Left ventricle myocardium inferior (tissue), 1 donor: ENCODE measurements at places on chromosomes 12 and 14.
A peak's percentile ranks its signal among the peaks of the same experiment; 100 is the strongest.

DNA sequence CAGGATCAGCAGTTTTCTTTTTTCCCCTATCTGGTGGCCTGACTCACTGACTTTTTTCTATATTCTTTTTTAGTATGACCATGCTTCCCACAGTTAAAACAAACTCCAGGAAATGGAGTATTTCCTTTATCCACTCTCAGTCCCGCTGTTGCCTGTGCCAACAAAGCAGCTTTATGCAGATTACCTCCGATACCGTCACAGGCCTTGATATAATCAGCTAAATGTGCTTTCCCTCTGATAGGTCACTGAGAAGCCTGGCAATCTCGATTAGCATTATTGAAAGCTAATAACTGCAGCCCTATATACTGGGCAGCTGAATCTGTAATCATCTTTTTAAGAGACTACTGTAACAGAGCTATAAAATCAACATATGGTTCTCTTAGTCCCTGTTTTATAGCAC is 243.6 kb downstream of the KIF21A start:
- no peak for DNase-seq

DNA sequence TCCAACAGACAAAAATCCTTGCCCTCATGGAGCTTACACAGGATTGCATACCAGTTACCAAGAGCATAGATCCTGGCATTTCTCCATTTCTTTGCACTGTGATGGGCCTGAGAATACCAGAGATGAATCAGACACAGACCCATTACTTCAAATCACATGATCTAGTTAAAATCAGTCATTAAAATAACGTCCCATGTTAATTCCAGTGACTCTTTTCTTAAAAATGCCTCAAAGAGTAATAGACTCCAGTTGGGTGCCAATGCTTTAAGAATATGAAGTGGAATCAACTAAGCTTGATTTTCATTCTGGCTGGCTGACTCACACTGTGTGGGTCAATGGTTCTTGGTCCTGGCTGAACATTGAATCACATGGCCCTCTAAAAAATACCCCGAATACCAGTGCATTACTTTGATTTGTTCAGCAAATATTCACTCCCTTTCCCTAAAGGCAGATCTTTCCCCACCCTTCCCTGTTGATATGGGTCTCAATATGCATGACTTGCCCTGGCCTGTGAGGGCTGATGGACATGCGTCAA is 11.0 kb downstream of the ASB2 start:
- no peak for DNase-seq

DNA sequence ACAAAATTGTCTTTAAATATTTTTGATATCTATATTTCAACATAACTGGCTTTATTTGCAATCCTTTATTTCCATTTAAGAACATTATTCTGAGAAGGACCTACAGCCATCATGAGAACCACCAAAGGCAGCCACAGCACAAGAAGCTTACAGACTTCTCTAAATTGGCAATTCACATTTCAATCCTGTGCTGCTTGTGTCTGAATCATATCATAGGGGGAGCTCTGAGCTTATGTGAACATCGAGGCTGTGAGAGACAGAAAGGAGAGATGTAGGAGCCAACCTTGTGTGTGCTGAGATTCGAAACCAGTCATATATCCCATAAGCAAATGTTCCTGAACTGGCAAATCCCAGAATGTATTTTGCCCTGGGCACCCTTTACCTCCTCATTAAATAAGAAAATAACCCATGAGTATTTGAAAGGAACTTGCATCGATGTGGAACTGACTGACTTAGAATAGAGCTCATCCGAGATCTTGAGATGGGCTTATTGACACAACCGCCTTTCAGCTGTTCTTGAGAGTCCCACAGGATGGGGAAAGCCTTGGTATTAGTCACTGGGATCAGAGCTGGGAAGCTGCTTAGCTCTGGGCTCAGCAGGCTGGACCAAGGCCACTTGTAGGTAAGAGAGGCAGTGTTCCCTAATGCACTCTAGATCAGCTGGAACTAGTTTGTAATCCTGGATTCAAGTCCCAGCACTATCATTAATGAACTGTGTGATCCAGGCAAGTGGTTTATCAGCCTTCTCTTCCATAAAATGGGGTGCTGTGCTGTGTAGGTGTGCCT is 329.8 kb downstream of the CACNA1C start:
- no peak for DNase-seq

GRCh38 chr12:121005346-121005815 is 10.9 kb downstream of the C12orf43 start:
- no peak for DNase-seq

DNA sequence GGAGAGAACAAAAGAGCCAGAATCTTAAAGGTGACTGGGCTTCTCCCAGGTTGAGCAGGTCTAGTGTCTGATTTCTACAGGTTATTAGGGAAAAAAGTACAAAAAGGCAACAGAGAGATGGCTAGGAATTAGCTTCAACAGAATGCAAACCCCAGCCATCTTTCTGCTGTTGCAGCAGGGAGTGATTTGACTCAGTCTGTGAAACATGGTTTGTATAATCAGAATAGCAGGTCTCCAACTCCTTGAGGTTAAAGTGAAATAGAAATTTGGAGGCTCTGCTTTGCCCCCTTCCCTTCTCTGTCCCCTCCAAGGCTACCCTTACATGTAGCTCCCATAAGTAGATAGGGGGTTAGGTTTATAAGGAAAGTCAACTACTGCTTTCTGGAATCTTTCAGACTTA is 105.8 kb downstream of the AKAP6 start:
- no peak for DNase-seq

- DNase-seq = no peak
Measured at GRCh38 chr14:98136012-98136789, 1135.8 kb downstream of the BCL11B start.

DNA sequence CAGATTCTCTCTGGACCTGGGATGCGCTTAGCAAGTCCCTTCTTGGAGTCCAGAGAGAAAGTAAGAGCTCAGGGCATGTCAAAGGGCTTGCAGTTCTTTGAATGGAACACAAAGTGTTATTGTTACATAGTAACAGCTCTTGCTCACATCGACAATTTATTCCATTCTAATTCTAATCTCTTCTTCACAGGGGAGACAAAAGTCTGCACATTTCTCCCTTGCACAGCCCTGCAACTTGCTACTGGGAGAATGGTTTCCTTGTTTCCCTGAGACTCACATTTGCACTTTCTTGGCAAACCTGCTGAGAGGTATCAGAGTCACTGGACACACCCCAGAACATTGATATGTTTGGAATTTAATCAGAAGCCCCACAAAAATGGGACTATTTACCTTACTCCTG is 209.9 kb upstream of the IGF1 start:
- no peak for DNase-seq

DNA sequence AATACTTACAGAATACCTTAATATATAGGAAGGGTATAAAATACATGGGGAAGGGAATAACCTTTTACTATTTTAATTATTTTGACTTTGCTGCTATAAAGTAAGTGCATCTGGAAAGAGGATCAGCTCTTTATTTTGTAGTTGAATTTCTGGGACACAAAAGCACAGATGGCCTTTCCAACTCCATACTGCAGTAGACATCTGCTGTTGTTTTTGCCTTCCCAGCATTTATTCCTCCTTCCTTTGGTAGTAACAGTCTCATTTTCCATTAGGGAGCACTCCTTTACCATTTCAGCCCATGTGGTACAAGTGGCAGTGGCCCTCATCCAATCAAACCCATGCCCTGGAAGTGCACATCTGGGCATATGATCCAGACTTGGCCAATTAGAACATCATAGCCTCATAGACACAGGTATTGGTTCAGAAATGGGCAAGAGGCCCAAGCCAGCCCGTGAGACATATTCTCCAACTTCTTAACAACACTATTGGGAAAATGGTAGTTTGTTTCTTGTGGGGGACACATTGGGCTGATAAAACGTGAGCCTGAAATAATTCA is 64.8 kb upstream of the YARS2 start:
- DNase-seq = no peak

- no peak for DNase-seq
Measured at GRCh38 chr12:110993434-110993833, 73.1 kb upstream of the MYL2 start.

GRCh38 chr14:104443391-104444158 is 136.0 kb upstream of the C14orf180 start:
- DNase-seq = no peak

GRCh38 chr12:123141615-123142517 is 9.0 kb downstream of the PITPNM2 start:
- DNase-seq = peak; percentile 51

- DNase-seq = no peak
Measured at GRCh38 chr12:46188170-46188569, 80.7 kb downstream of the SLC38A1 start.

DNA sequence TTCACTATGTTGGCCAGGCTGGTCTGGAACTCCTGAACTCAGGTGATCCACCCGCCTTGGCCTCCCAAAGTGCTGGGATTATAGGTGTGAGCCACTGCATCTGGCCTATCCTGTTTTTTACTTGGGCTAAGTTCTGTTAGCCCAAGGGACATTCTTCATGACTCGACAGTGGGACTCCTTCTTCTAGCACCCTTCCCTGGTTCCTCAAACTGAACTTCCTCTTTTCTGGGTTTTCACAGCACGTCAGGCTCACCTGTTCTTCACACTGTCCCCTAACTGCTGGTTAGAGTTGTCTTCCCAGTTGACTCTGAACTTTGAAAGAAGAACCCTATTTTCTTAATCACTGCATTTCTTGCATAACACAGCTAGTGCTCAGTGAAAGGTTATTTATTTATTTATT is 22.5 kb downstream of the CABP1 start:
- DNase-seq = no peak

DNA sequence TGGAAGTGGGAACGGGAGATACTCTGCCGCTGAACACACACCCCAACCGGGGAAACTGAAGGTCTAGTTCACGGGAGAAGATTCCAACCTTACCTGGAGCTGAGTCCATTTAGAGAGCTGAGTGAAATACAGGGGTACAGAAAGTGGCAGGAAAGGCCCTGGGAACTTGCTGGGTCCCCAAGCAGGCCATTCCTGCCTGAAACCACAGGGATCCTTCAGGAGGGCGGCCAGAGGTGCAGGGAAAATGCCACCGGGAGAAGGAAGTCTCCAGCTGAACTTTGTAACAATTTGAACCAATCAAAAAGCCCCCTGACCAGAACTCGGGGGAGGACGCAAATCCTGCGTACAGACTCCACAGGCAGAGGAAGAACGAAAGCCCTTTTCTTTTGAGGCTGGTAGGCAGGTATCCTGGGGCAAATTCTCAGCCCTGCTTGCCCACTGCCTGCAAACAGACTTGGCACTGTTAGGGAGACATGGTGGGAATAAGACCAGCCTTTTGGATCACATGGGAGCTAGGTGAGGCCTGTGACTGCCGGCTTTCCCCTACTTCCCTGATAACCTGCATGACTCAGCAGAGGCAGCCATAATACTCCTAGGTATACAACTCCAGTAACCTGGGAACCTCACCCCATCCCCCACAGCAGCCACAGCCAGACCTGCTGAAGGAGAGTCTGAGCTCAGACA is 170.9 kb downstream of the SEC23A start:
- DNase-seq = no peak

DNA sequence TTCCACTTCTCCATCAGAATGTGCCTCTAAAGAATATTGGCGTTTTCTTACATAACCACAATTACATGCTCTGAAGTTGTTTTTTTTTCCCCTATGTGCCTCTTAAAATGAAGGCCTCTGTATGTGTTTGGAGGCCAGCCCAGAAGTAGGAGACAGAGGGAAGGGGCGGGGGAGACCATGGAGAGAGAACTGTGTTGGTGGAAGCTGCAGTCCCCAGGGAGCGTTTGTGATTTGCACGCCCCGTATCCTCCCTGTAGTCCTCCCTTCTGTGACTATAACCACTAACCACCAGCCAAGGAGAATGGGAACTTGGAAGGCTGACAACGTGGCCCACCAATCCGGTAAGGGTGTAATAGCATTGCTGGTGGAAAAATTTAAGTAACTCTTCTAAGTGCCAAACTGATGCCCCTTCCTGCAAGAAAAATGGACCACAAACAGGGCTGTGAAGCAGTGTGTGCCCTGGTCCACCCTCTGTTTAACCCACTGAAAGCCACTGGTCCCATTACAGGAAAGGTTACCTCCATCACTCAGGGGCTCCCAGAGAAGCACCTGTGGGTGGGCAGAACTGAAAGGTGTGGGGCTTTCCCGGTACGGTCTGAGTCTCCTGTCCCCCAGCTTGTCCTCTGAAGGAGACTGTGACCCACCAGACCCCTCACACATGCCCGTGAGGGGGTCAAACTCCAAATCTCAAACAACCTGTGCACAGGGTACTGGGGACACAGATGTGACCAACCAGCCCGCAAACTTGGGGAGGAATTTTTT is 36.8 kb downstream of the CCDC88C start:
- peak; percentile 36 for DNase-seq

GRCh38 chr12:65355461-65355860 is 77.0 kb downstream of the MSRB3 start:
- no peak for DNase-seq

GRCh38 chr14:68249661-68250451 is 430.3 kb downstream of the RAD51B start:
- no peak for DNase-seq

- DNase-seq = no peak
Measured at GRCh38 chr12:116635487-116635886, 76.3 kb downstream of the MAP1LC3B2 start.

DNA sequence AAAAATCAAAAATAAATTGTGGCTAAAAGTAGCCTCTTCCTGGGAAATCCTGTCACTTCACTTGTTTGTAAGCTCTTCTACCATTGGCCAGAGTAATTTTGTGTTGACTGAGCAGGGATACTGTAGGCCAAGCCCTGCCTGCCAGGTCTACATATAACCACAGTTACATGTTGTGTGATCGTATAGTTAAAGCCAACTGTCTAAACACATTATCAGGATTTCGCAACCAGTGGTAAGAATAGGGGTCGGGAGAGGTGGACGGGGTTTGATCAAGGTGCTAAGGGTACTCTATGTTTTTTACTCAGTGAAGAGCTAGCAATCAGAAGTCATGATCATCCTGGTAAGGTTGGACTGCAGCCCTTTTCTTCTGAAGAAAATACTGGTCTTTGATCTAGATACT is 13.4 kb downstream of the ANKRD13A start:
- no peak for DNase-seq

GRCh38 chr12:4909410-4909733 is 333 bp upstream of the KCNA1 start:
- no peak for DNase-seq

- no peak for DNase-seq
Measured at GRCh38 chr14:57212919-57213318, 55.8 kb downstream of the EXOC5 start.

DNA sequence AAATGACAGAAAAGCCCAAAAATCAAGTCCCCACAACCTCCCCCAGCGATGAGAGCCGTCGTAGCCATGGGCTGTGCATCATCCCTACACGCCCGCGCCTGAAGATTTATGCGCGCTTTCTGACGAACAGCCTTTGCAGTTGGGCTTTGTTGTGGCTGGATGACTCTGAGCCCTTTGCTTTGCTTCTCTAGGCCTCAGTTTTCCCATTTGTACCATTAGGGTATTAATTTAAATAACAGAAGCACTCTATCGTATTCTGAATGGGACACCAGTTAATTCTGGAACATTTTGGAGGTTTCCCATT is 24.2 kb downstream of the SFSWAP start:
- no peak for DNase-seq
